Endodermal cell (in vitro differentiated cells): ENCODE measurements at places on chromosomes 6 and 20. TPM values are rescaled to one million over a fixed set of nuclear protein-coding genes. Genes with fewer than 3 reads are reported as not detected.
A peak's percentile ranks its signal among the peaks of the same experiment; 100 is the strongest.

- H3K27ac ChIP-seq, result no peak overlapping the region
- H3K27me3 ChIP-seq, result no peaks in the 10 kb centered on the region
- no peaks in the 10 kb centered on the region for H3K36me3 ChIP-seq
These were observed 262.2 kb upstream of the FERMT1 start for GRCh38 chr20:6384956-6385486.

- DNase-seq, result no peak
- no peaks in the 10 kb centered on the region for H3K27me3 ChIP-seq
- no peak overlapping the region for H3K4me3 ChIP-seq
- peaks cover 5% of the 10 kb centered on the region for H3K4me1 ChIP-seq
- peaks cover 38% of the 10 kb centered on the region for H3K36me3 ChIP-seq
These were observed 5.9 kb downstream of the MED20 start for GRCh38 chr6:41914869-41915530.

- DNase-seq, result peak; percentile 49
- H3K36me3 ChIP-seq, result no peaks in the 10 kb centered on the region
- no peak overlapping the region for H3K27ac ChIP-seq
- no peaks in the 10 kb centered on the region for H3K27me3 ChIP-seq
- peaks cover 6% of the 10 kb centered on the region for H3K4me1 ChIP-seq
These were observed 62.1 kb downstream of the BMP2 start for GRCh38 chr20:6829510-6830116.

- no peak overlapping the region for H3K4me3 ChIP-seq
- H3K36me3 ChIP-seq, result no peaks in the 10 kb centered on the region
- DNase-seq, result no peak
These were observed 105.5 kb upstream of the SSTR4 start for GRCh38 chr20:22929661-22930060.

DNA sequence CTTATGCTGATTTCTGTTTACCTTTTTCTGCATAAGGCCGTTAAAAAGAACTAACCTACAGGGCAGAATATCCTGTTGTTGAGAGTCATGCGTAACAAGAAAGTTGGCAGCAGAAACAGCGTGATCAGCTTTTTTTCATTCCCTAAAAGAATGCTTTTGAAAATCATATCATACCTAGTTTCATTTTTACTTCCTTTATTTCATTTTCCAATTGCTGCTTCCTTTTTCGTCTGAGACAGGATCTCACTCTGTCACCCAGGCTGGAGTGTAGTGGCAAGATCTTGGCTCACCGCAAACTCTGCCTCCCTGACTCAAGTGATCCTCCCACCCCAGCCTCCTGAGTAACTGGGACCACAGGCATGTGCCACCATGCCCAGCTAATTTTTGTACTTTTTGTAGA lies 4.1 kb downstream of the CALHM6 start:
- no peak overlapping the region for H3K27ac ChIP-seq
- DNase-seq, result no peak
- H3K4me1 ChIP-seq, result no peaks in the 10 kb centered on the region
- peaks cover 38% of the 10 kb centered on the region for H3K27me3 ChIP-seq
- no peak overlapping the region for H3K4me3 ChIP-seq

- no peaks in the 10 kb centered on the region for H3K36me3 ChIP-seq
- H3K4me3 ChIP-seq, result no peak overlapping the region
- H3K4me1 ChIP-seq, result peaks cover 3% of the 10 kb centered on the region
- DNase-seq, result no peak
- no peaks in the 10 kb centered on the region for H3K27me3 ChIP-seq
- H3K27ac ChIP-seq, result no peak overlapping the region
These were observed 13.1 kb downstream of the METTL24 start for GRCh38 chr6:110345025-110345424.

DNA sequence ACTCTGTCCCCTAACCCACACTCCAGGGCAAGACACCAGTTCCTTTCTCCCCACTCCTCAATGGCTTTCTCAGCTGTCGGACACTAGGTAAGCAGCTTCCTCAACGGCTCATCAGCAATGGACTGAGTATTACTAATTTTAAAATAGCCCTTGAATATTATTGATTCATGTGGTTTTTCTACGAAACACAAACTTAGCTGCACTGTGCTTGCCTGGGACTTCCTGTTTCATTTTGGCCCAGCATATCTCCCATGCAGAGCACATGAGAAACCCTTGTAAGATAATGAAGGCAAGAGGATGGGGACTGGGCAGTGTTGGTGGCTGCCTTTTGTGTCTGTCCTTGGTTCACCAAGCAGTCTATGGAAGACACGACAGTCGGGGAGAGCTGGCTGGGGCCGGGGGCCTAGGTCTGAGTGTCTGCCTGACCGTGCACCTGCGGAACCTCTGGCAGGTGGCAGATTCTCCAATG lies 48.9 kb downstream of the RNASET2 start:
- no peaks in the 10 kb centered on the region for H3K27me3 ChIP-seq
- no peaks in the 10 kb centered on the region for H3K36me3 ChIP-seq
- H3K27ac ChIP-seq, result no peak overlapping the region
- no peak overlapping the region for H3K4me3 ChIP-seq
- DNase-seq, result no peak

- no peak overlapping the region for H3K27ac ChIP-seq
- peak; percentile 64 for DNase-seq
These were observed 374.2 kb downstream of the SMOC2 start for GRCh38 chr6:168815229-168815628.

GRCh38 chr6:82863781-82864180 lies 201.9 kb downstream of the UBE3D start:
- H3K4me1 ChIP-seq, result no peaks in the 10 kb centered on the region
- H3K27ac ChIP-seq, result no peak overlapping the region
- no peak overlapping the region for H3K4me3 ChIP-seq
- no peaks in the 10 kb centered on the region for H3K27me3 ChIP-seq

DNA sequence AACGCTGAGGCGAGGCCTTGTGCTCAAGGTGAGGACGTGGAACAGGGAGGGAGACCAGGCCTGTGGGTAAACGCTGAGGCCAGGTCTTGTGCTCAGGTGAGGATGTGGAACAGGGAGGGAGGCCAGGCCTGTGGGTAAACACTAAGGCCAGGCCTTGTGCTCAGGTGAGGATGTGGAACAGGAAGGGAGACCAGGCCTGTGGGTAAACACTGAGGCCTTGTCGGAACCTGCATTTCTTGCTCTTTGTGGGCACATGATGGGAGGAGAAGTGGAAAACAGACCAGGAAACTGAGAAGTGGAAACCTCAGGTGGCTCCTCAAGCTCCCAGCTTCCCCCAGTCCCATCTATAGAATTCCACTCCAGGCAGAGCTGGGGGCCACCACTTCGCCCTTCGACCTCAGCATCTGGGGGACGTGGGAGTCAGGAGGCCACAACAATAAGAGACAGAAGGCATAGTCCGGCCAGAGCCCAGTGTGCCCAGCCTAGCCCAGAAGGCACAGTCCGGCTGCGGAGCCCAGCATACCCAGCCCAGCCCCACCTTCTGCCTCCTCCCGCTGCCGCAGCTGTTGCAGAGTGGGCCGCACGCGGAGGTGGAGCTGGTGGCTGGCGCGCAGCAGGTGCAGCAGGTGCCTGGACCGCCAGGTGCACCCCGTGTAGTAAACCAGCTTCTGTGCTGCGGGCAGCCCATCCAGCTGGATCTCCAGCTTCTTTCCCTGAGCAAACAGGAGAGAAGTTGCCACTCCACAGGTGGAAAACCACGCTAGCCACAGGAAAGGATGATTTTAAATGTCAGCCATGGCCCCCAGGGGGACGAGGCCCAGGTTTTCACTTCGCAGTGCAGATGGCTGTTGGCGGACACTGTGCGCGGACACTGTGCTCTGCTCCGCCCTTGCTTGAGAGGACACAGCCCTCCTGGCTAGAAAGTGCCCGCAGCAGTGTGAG lies 17.5 kb downstream of the FRMD1 start:
- no peaks in the 10 kb centered on the region for H3K27me3 ChIP-seq
- H3K36me3 ChIP-seq, result no peaks in the 10 kb centered on the region
- H3K4me3 ChIP-seq, result no peak overlapping the region

The GZF1 gene
- 12.0 and 12.2 TPM in 2 replicates for total RNA-seq

DNA sequence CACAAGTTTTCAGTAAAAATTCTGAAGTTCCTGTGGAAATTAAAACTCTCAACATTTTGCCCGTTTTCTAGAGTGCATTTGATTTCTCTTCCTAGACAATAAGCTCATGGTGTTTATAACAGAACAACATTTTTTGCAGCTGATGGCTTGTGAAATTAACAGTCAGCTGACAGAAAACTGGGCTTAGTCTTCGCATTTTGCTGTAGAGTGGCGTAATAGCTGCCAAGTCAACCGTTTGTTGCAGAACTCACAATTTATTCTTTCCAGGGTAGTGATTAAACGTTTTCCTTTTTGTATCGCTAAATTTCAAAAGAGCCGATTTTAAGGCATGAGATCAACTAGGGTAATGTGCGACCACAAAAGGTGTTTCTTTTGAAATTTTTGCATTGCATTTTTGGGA lies 1.4 kb downstream of the SPO11 start:
- no peak overlapping the region for H3K27ac ChIP-seq
- no peaks in the 10 kb centered on the region for H3K36me3 ChIP-seq
- no peak for DNase-seq
- peaks cover 8% of the 10 kb centered on the region for H3K4me1 ChIP-seq
- H3K4me3 ChIP-seq, result no peak overlapping the region
- H3K27me3 ChIP-seq, result no peaks in the 10 kb centered on the region

DNA sequence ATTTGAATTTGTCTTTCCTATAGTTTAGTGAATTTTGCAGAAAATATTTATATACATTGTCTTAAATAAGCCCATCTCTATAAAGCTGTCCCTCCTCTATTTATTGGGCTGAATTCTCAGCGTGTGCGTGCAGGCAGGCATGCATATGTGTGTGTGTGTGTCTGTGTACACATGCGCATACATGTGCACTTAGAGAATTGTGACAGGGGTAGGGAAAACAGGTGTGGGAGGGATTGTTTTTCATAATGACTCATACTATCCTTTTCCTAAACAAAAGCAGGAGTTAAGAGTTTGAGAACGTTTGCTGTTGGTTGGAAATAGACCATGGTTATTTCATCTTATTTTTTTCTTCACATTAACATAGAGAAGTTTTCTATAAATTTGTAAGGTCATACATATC lies 43.4 kb upstream of the FABP7 start:
- no peak overlapping the region for H3K4me3 ChIP-seq
- no peaks in the 10 kb centered on the region for H3K27me3 ChIP-seq
- H3K36me3 ChIP-seq, result no peaks in the 10 kb centered on the region
- H3K27ac ChIP-seq, result no peak overlapping the region
- DNase-seq, result no peak

GRCh38 chr6:89378628-89379027 lies 26.1 kb upstream of the UBE2J1 start:
- no peaks in the 10 kb centered on the region for H3K36me3 ChIP-seq
- no peak for DNase-seq
- H3K27me3 ChIP-seq, result peaks cover 12% of the 10 kb centered on the region
- no peak overlapping the region for H3K27ac ChIP-seq
- no peak overlapping the region for H3K4me3 ChIP-seq

- no peaks in the 10 kb centered on the region for H3K27me3 ChIP-seq
- H3K27ac ChIP-seq, result no peak overlapping the region
- no peaks in the 10 kb centered on the region for H3K4me1 ChIP-seq
- no peaks in the 10 kb centered on the region for H3K36me3 ChIP-seq
- no peak overlapping the region for H3K4me3 ChIP-seq
- DNase-seq, result no peak
These were observed 40.5 kb upstream of the PRIM2 start for GRCh38 chr6:57276946-57277345.

GRCh38 chr20:18662279-18663040 lies 74.6 kb downstream of the DTD1 start:
- no peak overlapping the region for H3K27ac ChIP-seq
- no peaks in the 10 kb centered on the region for H3K27me3 ChIP-seq
- no peak for DNase-seq
- H3K36me3 ChIP-seq, result no peaks in the 10 kb centered on the region
- no peak overlapping the region for H3K4me3 ChIP-seq
- no peaks in the 10 kb centered on the region for H3K4me1 ChIP-seq

DNA sequence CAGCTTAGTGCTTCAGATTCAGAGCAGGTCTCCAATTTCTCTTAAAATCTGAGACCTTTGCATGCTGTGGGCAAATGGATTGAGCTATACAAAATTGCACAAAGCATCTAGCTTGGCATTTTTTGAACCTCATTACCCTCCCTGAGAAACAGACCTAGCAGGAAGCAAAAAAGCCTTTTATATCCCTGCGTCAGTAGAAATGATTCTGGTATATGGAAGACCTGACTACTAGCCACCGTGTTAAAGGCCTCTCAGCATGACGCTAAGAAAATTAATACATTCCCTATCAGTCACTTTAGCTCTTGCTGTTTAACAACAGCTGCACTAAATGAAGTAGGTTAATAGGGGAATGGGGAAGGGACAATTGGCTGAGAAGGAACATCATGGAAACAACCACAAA lies 110.7 kb upstream of the SMLR1 start:
- no peak overlapping the region for H3K4me3 ChIP-seq
- H3K36me3 ChIP-seq, result no peaks in the 10 kb centered on the region
- no peak overlapping the region for H3K27ac ChIP-seq
- no peaks in the 10 kb centered on the region for H3K4me1 ChIP-seq
- H3K27me3 ChIP-seq, result no peaks in the 10 kb centered on the region

DNA sequence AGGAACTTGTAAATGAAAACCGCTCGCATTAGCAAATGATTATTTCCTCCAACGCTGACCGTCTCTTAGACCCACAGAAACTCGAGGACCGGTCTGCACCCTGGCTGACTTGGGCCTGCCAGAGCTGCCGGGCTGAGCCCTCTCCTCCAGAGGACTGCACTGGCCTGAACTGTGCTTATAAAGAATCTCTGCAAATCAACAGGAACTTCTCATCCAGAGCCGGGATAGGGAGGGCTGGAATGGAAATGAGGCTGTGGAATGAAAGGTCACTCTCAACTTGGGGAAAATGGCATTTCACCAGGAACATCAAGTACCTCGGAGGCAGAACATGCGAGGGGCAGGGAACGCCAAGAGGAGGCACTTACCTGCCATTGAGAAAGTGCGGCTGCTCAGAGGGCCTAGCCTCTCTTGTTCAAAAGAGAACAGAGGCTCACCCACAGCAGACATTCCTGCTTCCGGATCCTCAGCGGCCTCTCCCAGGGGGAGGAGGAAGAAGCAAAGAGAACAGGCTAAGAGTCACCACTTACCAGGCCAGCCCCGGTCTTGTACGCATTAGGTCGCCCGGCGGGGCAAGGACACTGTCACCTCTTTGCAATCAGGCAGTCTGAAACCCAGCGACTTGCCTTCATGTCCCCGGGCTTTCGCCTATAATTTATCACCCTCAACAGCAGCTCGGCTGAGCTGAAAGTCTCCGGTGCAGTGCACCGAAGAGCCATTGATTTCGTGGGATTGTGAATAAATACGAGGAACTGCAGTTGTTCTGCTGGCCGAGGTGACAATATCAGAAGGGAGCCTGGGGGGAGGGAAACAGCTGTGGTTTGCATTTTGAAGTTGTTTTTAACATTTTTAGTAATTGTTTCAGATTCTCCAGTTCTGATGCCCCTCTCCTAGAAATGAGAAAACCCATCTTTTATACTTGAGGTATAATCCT lies 37.6 kb downstream of the ZMYND8 start:
- H3K36me3 ChIP-seq, result peaks cover 29% of the 10 kb centered on the region
- H3K4me1 ChIP-seq, result peaks cover 27% of the 10 kb centered on the region
- no peaks in the 10 kb centered on the region for H3K27me3 ChIP-seq

GRCh38 chr6:17405944-17406245 lies 12.5 kb downstream of the CAP2 start:
- no peaks in the 10 kb centered on the region for H3K27me3 ChIP-seq
- no peak overlapping the region for H3K4me3 ChIP-seq
- H3K36me3 ChIP-seq, result peaks cover 33% of the 10 kb centered on the region
- no peak for DNase-seq
